ENCODE measurements at places on chromosomes 4 and X.

GRCh38 chr4:159505266-159505975, 402.5 kb downstream of the RAPGEF2 start:
- no peak overlapping the region for H3K4me3 ChIP-seq
- H3K27ac ChIP-seq: no peak overlapping the region
- no peaks in the 10 kb centered on the region for H3K27me3 ChIP-seq

GRCh38 chrX:290476-291166, 9.4 kb downstream of the PLCXD1 start:
- H3K4me1 ChIP-seq: no peaks in the 10 kb centered on the region
- no peak overlapping the region for H3K27ac ChIP-seq
- H3K36me3 ChIP-seq: peaks cover 7% of the 10 kb centered on the region
- DNase-seq: no peak
- H3K4me3 ChIP-seq: no peak overlapping the region

GRCh38 chr4:140331876-140332275, 41.6 kb upstream of the SCOC start:
- no peaks in the 10 kb centered on the region for H3K4me1 ChIP-seq
- no peaks in the 10 kb centered on the region for H3K27me3 ChIP-seq
- no peak overlapping the region for H3K27ac ChIP-seq
- no peaks in the 10 kb centered on the region for H3K36me3 ChIP-seq
- DNase-seq: no peak

GRCh38 chrX:1609762-1610161, 5.1 kb upstream of the ASMT start:
- no peak overlapping the region for H3K27ac ChIP-seq
- H3K36me3 ChIP-seq: no peaks in the 10 kb centered on the region
- no peaks in the 10 kb centered on the region for H3K4me1 ChIP-seq
- no peak overlapping the region for H3K4me3 ChIP-seq
- H3K27me3 ChIP-seq: no peaks in the 10 kb centered on the region

GRCh38 chr4:129355516-129355915, 259.6 kb downstream of the C4orf33 start:
- H3K36me3 ChIP-seq: no peaks in the 10 kb centered on the region
- H3K4me3 ChIP-seq: no peak overlapping the region
- DNase-seq: peak; percentile 71
- H3K27me3 ChIP-seq: no peaks in the 10 kb centered on the region
- H3K4me1 ChIP-seq: peaks cover 27% of the 10 kb centered on the region

GRCh38 chr4:105496899-105497298, 23.0 kb upstream of the PPA2 start:
- peak; percentile 29 for DNase-seq
- no peak overlapping the region for H3K4me3 ChIP-seq
- no peaks in the 10 kb centered on the region for H3K36me3 ChIP-seq
- no peaks in the 10 kb centered on the region for H3K27me3 ChIP-seq
- no peak overlapping the region for H3K27ac ChIP-seq

DNA sequence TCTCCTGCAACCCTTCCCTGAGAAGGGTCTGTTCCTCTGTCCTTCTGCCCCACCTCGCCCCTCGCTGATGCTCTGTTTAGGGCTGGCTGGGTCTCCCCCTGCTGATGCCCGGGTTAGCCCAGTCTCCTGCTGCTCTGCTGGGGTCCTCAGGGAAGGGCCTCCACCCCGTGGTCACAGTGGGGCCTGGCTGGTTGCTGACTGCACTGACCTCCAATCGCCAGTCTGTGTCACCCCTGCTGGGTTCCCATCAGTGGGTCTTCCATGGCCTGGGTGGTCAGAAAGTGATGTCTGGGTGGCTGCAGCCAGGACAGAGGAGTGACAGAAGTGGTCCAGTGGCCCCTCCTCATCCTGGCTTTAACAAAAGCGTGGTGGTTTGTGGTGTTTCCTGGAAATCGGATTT, 44.7 kb downstream of the EVC start:
- H3K27me3 ChIP-seq: no peaks in the 10 kb centered on the region
- no peak overlapping the region for H3K4me3 ChIP-seq
- no peak overlapping the region for H3K27ac ChIP-seq
- peaks cover 39% of the 10 kb centered on the region for H3K4me1 ChIP-seq
- H3K36me3 ChIP-seq: peaks cover 26% of the 10 kb centered on the region

- no peaks in the 10 kb centered on the region for H3K27me3 ChIP-seq
- no peak overlapping the region for H3K4me3 ChIP-seq
- H3K27ac ChIP-seq: no peak overlapping the region
- no peak for DNase-seq
- no peaks in the 10 kb centered on the region for H3K4me1 ChIP-seq
- no peaks in the 10 kb centered on the region for H3K36me3 ChIP-seq
These were observed 16.6 kb downstream of the FRMPD3 start for GRCh38 chrX:107465932-107466620.

GRCh38 chrX:114985967-114986592, 31.3 kb downstream of the IL13RA2 start:
- no peak overlapping the region for H3K27ac ChIP-seq
- no peaks in the 10 kb centered on the region for H3K36me3 ChIP-seq
- H3K27me3 ChIP-seq: no peaks in the 10 kb centered on the region
- H3K4me1 ChIP-seq: no peaks in the 10 kb centered on the region

GRCh38 chr4:164261831-164262230, 492.1 kb upstream of the SMIM31 start:
- H3K27ac ChIP-seq: no peak overlapping the region
- no peaks in the 10 kb centered on the region for H3K27me3 ChIP-seq
- DNase-seq: no peak
- no peaks in the 10 kb centered on the region for H3K4me1 ChIP-seq

GRCh38 chr4:110020139-110020538, 107.5 kb downstream of the EGF start:
- H3K4me3 ChIP-seq: no peak overlapping the region
- H3K36me3 ChIP-seq: no peaks in the 10 kb centered on the region
- no peak overlapping the region for H3K27ac ChIP-seq

GRCh38 chrX:108268434-108269080, 169.7 kb downstream of the COL4A6 start:
- H3K36me3 ChIP-seq: no peaks in the 10 kb centered on the region
- H3K4me1 ChIP-seq: peaks cover 10% of the 10 kb centered on the region
- H3K27me3 ChIP-seq: no peaks in the 10 kb centered on the region
- H3K4me3 ChIP-seq: no peak overlapping the region
- H3K27ac ChIP-seq: no peak overlapping the region
- DNase-seq: peak; percentile 58

DNA sequence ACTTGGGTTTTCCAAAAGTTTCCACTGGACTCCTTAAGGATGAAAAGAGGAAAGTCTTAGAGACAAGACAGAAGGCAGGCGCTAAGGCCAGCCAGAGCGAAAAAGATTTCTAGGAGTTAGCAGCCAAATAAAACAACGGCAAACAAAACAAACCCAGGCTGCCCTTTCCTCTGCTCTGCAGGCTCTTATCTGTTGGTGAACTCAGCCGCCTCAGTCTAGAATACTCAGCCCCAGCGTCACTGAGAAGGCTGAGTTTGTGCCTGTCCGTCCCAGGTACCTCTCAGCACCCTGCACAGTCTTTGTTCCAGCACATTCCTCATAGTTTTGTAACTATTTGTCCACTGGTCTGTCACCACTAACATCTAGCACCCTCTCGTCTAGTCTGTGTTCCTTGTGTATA, 75.6 kb upstream of the FAM9C start:
- H3K4me1 ChIP-seq: peaks cover 45% of the 10 kb centered on the region
- DNase-seq: peak; percentile 19
- peak overlapping the region; percentile 61 for H3K27ac ChIP-seq
- H3K27me3 ChIP-seq: no peaks in the 10 kb centered on the region
- H3K4me3 ChIP-seq: no peak overlapping the region

GRCh38 chr4:139229534-139230039, 50.4 kb downstream of the MGARP start:
- H3K27me3 ChIP-seq: no peaks in the 10 kb centered on the region
- H3K4me1 ChIP-seq: no peaks in the 10 kb centered on the region
- H3K4me3 ChIP-seq: no peak overlapping the region
- DNase-seq: peak; percentile 62
- no peak overlapping the region for H3K27ac ChIP-seq

DNA sequence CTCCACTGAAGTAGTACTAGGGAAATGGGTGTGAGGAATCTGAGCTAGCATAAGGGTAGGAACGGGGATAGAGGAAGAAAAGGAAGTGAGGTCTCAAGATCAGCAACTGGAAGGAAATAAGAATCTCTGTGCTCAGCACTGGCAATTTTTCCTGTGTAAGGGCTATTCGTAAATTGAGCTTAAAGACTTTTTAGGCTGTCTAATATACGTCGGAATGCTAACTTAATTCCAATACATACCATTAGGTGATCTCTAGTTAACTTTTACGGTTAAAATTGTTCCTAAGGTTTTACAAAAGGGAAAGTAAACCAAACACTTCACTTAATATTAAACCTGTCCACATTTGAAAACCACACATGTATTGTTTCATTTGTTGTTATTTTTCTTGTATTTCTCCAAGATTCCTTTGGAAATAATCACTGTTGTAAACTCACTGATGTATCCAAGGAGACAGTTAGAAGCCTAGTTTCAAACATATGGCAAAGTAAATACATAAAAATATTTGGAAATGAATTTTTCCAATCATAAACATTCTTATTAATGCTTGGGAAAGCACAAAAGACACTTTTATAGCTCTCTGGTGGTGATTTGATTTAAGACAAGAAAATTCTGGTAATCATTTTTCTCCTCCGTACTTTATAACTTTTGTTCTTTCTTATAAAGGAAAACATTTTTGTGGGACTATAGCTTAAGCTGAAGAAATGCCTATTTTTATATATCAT, 28.1 kb upstream of the HPGDS start:
- H3K4me1 ChIP-seq: peaks cover 5% of the 10 kb centered on the region
- H3K27me3 ChIP-seq: no peaks in the 10 kb centered on the region
- H3K36me3 ChIP-seq: no peaks in the 10 kb centered on the region
- no peak for DNase-seq

- H3K27me3 ChIP-seq: no peaks in the 10 kb centered on the region
- H3K4me1 ChIP-seq: no peaks in the 10 kb centered on the region
- H3K27ac ChIP-seq: no peak overlapping the region
- DNase-seq: no peak
These were observed 166.4 kb upstream of the NPY2R start for GRCh38 chr4:155042014-155042413.

Data from PC-3 (cell line).